CD4-positive, alpha-beta T cell treated with Interleukin-4 for 4 hours (primary cell): ENCODE measurements at places on chromosomes 4 and X.
A peak's percentile ranks its signal among the peaks of the same experiment; 100 is the strongest.

DNA sequence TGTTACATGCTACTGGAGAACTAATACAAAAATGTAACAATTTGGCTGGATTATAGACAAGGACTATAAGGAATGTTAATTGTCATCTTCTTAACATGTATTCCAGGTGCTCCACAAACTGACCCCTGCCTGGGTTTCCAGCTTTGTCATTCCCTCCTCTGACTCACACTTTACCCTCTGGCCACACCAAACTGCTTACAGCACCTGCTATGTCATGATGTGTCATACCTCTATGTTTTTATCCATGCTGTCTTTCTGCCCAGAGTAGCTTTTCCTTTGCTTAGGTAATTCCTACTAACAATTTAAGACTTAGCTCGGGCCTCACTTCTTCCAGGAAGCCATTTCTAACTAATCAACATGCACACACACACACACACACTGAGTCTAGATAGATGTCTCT lies 14.0 kb upstream of the SHROOM4 start:
- DNase-seq: no peak

- DNase-seq: no peak
These were observed 175.2 kb upstream of the CPEB2 start for GRCh38 chr4:14827111-14827510.

DNA sequence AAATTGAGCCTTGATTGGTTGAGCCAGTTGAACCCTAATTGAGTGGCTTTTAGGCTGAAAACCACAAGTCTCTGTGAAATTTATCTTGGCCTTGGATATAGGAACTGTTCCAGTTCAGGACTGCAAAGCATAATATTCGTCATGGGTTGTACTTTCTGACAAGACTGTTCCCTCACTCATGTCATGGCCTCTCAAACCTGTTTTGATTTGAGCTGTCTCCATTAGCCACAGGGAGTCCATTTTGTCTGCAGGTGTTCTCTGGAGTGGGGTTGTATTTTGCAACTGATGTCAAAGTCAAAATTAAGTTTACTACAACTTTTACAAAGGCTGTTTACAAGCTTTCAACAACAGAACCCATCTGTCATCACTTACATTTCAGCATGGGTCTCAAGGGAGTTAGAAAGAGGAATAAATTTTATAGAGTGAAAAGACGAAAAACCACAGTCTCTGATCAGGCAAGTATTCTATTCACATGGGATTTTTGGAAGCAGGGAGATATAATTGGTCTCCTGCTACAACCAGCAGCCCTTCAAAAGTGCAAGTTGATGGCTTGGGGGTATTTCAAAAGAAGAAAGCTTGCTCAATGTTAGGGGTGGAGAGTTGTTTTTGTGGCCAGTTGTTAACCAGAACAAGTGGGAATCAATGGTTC lies 1716.3 kb downstream of the C4orf33 start:
- no peak for DNase-seq

DNA sequence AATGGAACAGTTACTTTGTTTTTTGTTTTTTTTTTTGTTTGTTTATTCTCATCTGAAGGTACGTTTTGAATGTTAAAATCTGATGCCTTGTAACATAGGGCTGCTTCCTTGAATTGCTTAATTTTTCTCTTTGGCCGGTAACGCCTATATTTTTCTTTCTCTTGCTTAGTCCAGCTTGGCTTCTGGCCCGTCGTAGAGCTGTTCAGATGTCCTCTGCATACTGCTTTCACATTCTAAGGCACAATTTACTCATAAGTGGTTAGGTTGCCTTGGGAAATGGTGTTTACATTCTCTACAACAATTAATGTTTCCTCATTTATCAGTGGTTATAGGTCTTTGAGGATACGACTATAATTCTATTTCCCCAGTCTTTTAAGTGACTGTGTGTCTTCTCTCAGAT lies 7.9 kb downstream of the NONO start:
- DNase-seq: no peak

GRCh38 chrX:30224536-30224935 lies 5.9 kb upstream of the MAGEB3 start:
- DNase-seq: no peak

GRCh38 chrX:37717708-37718107 lies 32.1 kb downstream of the XK start:
- no peak for DNase-seq

GRCh38 chr4:181503687-181504390 lies 739.4 kb upstream of the TENM3 start:
- no peak for DNase-seq

DNA sequence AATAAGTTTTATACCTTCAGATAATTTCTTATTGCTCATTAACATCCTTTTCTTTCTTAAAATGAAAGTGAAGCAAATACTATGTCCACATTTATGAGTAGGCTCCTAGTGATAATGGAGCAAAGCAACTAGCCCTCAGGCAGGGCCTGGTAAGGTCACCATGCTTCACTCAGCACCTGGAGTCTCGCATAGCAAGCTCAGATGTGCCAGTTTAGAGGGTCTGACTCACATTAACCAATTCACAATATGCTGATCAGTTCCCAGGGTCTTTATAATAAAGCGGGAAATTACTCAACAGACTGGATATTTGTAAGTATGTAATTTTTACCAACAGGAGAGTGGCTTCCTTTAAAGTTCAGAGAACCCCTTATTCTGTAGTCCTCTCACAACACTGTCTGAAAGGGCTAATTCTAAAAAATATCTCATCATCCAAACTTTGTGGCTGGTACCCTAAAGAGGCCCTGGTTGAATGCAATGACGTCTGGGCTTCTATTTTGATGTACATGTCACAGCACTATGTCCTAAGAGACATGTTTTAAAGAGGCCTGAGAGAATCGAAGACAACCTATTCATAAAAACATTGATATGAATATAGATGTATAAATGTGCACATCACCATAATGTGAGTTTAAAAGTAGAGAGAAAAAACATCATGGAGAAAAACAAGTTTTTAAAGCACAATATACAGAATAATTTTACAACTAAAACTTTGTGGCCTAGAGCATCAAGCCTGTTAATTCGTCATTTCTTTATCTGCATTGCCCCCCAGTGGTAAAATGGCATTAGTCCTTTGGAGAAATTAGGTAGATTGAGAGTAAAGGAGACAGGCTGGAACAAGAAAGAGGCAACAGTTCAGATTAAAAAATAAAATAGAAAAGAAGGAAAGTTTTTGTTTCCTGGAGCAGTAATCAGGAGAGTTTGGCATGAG lies 44.3 kb downstream of the IL21 start:
- peak; percentile 69 for DNase-seq

- DNase-seq: no peak
These were observed 240.2 kb downstream of the RAPGEF2 start for GRCh38 chr4:159343116-159343515.

GRCh38 chr4:88728146-88728545 lies 30.5 kb upstream of the NAP1L5 start:
- no peak for DNase-seq

GRCh38 chr4:9919047-9919446 lies 102.2 kb downstream of the SLC2A9 start:
- DNase-seq: no peak

GRCh38 chrX:15785176-15785750 lies 5.0 kb upstream of the ZRSR2 start:
- no peak for DNase-seq

GRCh38 chrX:40908026-40908425 lies 172.7 kb upstream of the MED14 start:
- DNase-seq: no peak

DNA sequence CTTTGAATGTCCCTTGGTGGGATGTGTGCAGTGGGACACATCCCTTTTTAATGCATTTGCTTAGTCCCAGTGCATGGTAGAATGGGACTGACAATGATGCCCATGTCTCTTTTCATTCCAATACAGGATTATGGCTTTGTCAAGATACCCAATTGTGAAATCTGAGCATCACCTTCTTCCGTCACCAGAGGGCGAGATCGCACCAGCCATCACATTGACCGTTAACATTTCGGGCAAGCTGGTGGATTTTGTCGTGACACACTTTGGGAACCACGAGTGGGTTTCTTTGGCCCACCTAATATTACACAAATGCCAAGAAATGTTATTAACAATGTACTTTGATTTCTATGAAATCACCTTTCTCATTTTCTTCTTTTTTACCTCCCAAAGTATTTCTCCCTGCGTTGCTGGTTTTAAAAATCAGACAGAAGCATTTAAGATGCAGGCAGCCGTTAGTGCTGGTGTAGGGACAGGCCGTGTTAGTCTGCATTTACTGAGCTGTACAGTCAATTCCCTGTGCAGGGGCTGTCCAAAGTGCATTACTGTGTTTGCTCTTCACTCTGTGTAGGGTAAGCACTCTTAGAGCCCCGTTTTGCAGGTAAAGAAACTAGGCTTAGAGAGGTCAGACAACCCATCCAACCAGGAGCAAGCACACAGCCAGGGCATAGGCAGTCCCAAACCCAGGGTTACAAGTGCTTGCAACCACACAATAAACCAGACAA lies 46.5 kb downstream of the CWH43 start:
- no peak for DNase-seq

GRCh38 chrX:33987458-33987857 lies 144.7 kb downstream of the FAM47A start:
- no peak for DNase-seq

- DNase-seq: no peak
These were observed 173.7 kb downstream of the AREG start for GRCh38 chr4:74618659-74619058.

DNA sequence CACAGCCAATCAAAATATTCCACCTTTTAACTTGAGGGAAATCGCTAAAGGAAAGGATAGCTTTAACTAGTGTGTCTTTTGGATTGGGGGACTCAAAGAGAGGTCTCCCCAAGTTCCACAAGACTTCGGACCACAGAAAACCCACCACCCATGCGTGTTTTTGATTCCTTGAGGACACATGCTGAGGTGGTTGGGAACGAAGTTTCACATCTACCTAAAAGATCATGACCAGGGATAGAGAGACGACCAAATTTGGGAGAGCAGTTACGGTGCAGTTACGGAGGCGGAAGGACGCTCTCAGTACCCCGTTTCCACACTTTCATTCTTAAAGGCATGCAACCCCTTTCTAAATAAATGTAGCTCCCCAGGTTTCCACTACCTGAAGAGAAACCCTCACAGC lies 1.1 kb downstream of the PCYT1B start:
- DNase-seq: no peak

DNA sequence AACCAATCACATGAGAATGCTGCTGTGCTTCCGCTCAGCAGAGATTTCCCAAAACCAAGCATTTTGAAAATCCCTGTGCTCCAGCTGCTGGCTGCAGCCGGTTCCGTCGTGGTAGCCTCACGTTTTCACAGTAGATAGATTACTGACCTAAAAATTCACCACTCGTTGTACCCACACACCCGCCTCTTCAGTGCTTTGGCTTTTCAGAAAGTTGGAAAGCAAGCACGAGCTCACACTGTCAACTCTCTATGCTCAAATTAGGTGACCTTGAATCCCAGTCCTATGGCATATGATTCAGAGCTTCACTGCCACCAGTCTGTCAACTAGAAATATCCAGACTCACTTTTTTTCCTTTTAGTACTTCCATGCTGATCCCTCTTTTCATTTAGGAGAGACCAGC lies 168.9 kb downstream of the DCTD start:
- DNase-seq: no peak

- no peak for DNase-seq
These were observed 405.3 kb upstream of the FAT1 start for GRCh38 chr4:187128976-187129375.

GRCh38 chr4:23134331-23134730 lies 441.6 kb downstream of the GBA3 start:
- no peak for DNase-seq

DNA sequence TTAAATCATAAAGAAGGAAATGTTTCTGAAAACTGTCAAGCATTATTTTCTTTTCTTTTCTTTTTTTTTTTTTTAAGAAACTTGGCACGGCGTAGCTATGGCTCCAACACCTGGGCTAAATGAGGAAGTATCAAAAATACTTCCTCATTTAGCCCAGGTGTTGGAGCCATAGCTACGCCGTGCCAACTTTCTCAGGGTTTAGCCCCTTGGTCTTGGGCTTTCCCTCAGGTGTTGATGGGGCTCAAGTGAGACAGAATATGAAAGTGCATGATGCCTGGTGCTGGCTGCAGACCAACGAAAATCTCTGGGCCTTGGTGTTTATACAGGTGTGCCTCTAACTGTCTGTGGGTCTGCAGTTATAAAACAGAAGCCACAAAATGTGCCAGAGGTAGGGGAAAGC lies 132.7 kb downstream of the ARHGAP24 start:
- DNase-seq: no peak
